ENCODE measurements at places on chromosomes 11 and 22. TPM values are rescaled to one million over a fixed set of nuclear protein-coding genes. Genes with fewer than 3 reads are reported as not detected.

Gene ANGPTL5
- not detected for total RNA-seq

Gene ENTHD1
- total RNA-seq = 0.14 TPM

Gene GGT1
- 47.3 TPM for total RNA-seq

Gene AMOTL1
- total RNA-seq = 4.4 TPM

Gene NRIP3
- total RNA-seq = 5.3 TPM

Gene HEPHL1
- total RNA-seq = not detected

Gene IMMP1L
- 21.3 TPM for total RNA-seq

Gene APOA5
- total RNA-seq = not detected

Gene SCGB1C1
- not detected for total RNA-seq

Gene MPEG1
- 0.05 TPM for total RNA-seq

Gene BMAL1
- total RNA-seq = 20.2 TPM

Gene PHLDA2
- 6.3 TPM for total RNA-seq

Gene ABCC8
- 0.50 TPM for total RNA-seq

Gene PKP3
- total RNA-seq = not detected

Gene USP2
- total RNA-seq = 0.41 TPM

Gene TMPRSS4
- not detected for total RNA-seq

Gene SLC7A4
- total RNA-seq = not detected

Gene PLAAT5
- total RNA-seq = not detected

Gene TMEM86A
- 1.1 TPM for total RNA-seq

Gene PRR33
- not detected for total RNA-seq

Gene ACR
- not detected for total RNA-seq

Gene PGR
- not detected for total RNA-seq

Gene SCGB1A1
- not detected for total RNA-seq

Gene TRPC6
- not detected for total RNA-seq

Gene GSTT2
- 0.18 TPM for total RNA-seq

Gene LRP4
- not detected for total RNA-seq

Data from T-helper 2 cell treated with Interferon-gamma antibody and Interleukin-4, amounts not matched to agents 100 ng/mL and 5 ng/mL, for 36 hours (primary cell).